ENCODE measurements at places on chromosomes 3 and 15.

DNA sequence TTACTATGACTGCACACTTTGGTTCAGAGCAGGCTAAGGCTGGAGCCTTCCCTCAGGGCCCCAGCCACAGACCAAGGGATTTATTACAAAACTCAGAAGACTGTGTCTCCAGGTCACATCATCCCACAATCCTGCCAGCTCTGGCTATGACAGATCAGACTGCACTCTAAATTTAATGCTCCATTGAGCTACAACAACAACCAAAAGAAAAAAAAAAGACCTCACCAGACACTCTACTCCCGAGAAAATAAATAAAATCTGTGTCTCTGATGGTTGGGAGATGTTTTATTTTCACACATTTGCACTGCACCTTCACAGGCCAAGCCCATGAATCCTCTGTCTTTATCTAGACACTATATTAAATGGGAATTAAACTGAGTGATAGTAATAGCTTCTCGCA lies 50.8 kb upstream of the CTNNB1 start:
- no peak for DNase-seq

DNA sequence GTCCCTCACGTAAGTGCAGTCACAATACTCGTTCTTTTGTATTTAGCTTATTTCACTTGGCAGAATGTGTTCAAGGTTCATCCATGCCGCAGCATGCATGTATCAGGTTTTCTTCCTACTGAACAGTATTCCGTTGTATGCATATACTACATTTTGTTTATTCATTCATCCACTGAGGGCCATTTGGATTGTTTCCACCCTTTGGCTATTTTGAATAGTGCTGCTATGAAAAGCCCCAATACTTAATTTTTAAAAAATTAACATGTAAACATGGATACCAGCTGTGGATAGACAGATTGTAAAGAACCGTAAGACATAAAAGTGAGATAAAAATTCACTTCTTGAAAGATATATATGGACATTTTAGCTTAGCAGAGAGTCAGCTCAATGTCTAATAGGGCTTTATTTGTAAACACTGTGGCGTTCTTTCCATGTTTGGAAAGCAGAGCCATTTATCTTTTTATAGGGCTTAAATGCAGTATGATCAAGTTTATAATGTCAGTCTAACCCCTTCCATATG lies 115.9 kb downstream of the VPS8 start:
- DNase-seq, result no peak

DNA sequence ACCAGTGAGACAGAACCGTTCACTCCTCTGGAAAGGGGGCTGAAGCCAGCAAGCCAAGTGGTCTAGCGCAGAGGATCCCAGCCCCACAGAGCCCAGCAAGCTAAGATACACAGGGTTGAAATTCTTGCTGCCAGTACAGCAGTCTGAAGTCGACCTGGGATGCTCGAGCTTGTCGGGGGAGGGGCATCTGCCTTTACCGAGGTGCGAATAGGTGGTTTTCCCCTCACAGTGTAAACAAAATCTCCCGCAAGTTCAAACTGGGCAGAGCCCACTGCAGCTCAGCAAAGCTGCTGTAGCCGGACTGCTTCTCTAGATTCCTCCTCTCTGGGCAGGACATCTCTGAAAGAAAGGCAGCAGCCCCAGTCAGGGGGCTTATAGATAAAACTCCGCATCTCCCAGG lies 11.4 kb downstream of the CEP97 start:
- DNase-seq, result no peak

- DNase-seq, result no peak
These were observed 26.3 kb upstream of the EDEM1 start for GRCh38 chr3:5160940-5161858.

DNA sequence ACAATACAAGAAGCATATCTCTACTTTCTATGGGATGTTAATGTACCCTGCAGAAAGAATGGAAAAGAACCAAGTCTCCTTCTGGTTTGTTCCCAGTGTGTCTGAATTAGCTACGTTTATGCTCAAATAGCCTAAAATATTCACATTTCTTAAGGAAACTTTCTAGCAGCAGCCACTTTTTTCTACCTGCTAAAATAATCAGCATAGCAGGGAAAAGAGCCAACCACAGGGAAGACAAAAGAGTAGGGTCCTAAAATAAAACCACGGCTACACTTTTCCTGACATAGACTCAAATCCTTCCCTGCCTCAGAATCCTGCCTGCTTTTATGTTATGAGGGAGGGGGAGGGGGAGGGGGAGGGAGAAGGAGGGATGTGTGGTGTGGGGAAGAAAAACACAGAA lies 136.7 kb downstream of the GBE1 start:
- DNase-seq, result no peak

DNA sequence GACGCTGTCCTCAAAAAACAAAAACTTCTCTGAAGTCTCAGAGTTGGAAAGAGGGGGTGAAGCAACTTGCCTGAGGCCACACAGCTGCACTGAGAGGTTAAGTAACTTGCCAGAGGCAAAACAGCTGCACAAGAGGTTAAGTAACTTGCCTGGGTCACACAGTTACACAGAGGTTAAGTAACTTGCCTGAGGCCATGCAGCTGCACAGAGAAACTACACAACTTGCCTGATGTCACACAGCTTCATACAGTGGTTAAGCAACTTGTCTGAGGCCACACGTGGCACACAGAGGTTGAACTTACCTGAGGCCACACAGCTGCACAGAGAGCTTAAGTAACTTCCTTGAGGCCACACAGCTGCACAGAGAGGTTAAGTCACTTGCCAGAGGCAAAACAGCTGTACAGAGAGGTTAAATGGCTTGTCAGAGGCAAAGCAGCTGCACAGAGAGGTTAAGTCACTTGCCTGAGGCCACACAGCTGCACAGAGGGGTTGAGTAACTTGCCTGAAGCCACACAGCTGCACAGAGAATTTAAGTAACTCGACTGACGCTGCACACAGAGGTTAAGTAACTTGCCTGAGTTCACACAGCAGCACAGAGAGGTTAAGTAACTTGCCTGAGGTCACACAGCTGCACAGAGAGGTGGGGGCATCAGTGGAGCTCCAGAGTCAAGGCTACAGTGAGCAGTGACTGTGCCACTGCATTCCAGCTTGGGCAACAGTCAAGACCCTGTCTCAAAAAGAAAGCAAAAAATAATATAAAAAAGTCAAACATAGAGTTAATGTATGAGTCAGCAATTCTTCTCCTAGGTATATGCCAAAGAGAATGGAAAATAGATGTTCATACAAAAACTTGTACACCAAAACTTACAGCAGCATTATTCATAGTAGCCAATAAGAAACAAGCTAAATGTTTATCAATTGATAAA lies 12.0 kb upstream of the ACAD9 start:
- no peak for DNase-seq

- DNase-seq, result peak; percentile 64
These were observed 1.4 kb downstream of the ST6GAL1 start for GRCh38 chr3:186931532-186932280.

- DNase-seq, result no peak
These were observed 38.8 kb downstream of the SPG21 start for GRCh38 chr15:64950888-64951287.

DNA sequence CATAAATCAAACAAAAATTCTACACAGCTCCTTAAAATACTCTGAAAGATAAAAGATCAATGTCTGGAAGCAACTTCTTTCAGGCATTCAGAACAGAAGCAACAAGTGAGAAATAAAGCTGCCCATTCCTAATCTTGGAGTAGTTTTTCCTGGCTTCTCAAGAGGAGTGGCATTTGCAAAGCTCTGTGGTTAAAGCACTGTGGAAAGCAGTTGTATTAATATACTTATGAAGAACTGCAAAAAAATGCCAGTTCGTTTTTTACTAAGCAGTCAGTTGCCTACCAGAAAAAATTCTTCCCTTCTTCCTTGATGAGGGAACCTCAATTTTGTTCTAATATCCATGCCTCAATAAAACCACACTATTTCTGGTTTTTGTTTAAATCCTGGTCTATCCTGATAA lies 197.8 kb downstream of the TNIK start:
- DNase-seq, result no peak

DNA sequence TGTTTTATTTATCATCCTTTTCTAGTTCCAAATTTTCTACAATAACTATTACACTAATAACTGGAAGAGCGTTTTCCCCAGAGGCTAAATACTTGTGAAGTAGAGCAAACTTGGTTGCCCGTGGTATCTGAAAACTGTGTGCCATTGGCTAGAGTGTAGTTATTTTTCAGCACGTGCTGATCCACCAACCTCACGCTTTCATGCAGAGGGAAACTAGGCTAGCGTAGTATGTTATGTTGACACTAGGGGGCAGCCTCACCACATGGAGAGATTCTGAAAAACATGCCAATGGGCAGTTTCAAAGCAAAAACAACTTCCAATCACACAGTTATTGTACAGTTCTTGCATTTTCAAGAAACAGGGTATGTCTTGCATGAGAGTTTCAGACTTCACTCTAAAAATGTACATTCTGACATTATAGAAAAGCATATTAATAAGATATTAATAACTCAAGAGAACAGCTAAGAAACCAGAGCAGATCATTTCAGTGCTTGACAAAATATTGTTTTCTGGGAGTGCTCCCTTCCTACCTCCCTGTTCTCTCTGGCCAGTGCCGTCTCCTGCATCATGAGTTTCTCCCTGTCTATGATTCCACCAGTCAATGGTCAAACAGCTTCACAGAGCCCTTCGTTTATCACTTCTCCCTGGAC lies 39.7 kb downstream of the SPATA12 start:
- DNase-seq, result peak; percentile 45

- DNase-seq, result no peak
These were observed 2.9 kb downstream of the THBS1 start for GRCh38 chr15:39583596-39584265.

DNA sequence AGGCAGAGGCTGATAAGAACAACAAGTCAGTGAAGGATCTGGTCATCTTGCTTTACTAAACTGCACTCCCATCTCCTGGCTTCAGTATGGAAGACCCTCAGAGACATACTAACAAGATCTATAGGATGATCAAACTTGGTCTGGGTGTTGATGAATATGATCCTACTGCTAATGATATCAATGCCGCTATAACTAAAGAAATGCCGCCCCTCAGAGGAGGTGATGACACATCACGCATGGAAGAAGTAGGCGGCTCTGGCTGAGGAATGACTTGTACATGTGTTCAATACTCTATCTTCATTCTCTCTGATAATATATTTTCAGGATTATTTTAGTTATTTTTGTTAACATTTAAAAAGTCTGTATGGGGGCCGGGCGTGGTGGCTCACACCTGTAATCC lies 17.5 kb upstream of the EIF2B5 start:
- no peak for DNase-seq

DNA sequence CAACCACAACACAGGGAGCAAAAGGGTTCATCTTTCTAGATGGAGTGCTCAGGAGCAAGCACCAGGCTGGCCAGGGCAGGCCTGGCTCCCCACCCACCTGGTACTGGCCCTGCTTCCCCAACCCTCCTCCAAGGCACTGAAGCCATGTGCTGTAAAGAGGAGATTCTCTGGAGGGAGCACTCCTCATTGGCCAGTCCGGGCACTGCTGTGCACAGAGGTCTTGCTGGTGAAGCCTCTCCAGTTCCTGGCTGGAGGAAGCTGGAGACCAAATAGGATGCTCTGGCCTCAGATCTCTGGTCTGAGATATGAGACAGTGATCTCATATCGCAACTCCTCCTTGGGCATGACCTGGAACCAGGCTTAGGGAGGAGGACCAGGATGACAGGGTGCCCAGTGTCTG lies 7.7 kb upstream of the SEMA3F start:
- DNase-seq, result no peak

DNA sequence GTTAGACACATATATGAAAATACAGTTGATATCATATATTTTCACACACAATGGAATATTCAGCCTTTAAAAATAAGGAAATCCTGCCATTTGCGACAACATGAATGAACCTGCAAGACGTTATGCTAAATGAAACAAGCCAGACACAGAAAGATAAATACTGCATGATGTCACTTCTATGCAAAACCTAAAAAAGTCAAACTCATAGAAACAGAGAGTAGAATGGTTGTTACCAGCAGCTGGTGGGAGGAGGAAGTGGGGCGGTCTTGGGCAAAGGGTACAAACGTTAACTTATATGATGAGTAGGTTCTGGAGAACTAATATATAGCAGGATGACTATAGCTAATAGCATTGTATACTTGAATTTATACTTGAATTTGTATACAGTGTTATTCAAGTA lies 213.2 kb upstream of the NR2F2 start:
- no peak for DNase-seq

GRCh38 chr3:119376758-119377157 lies 82.6 kb downstream of the ARHGAP31 start:
- DNase-seq, result no peak

DNA sequence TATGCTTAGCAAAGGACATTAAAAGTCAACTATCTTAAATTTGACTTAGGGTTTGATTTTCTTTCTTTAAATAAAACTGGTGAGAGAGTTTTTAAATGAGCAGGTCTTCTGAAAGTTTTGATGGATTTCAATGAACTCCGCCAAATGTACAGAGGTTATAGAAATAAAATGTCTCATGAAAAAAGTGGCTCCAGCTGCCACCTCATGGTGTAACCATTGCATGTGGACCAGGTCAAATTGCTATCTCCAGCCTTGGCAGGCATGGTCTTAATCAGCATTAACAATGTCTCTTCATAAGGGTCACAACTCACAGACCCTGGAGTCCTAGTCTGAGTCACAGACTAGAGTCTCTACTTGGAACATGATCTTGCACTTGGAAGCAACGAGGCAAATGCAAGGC lies 182.3 kb downstream of the ADAMTS17 start:
- DNase-seq, result no peak

DNA sequence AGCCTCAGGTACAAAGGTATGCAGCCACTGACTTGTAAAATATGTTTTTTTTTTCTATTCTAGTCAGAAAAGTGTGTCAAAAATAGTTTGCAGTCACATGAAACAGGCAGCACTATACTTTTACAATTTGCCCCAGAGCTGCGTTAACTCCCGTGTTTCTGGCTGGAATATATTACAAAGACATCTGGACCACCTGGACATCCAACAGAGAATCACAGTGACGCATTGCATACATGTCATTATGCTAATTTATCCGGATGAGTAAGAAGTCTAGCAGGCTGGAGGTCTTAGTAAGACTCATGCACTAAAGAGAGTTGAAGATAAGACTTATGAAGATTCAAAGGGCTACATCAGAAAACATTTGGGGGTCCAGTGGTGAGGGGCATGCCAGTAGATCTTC lies 39.2 kb upstream of the STRIT1 start:
- DNase-seq, result no peak

DNA sequence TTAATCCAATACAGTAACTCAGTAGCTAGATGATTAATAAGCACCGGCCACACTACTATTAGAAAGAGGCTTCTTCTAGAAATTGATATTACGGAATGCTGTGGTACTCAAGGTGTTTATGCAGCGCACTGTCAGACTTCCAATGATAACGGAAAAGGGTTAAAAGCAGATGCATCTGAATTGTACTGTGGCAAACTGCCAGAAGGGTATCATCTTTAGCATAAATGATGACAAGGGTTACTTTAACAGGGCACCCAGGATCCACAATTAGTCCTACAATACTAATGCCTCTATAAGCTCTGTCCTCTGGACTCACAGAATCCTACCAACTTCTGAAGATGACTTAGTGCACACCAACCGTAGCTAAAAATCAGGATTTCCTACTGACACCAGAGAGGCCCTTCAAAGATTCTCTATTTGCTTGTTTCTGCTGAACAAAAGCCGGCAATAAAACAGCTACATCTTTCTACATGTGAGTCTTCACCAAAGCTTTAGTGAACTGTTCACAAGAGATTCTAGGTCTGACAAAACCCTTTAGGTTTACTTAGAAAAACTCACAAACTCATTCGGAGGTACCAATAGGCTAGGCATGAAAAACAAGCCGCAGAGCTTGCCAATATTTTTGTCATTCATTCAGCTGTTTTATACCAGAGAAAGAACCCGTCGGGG lies 7.1 kb downstream of the SATB1 start:
- no peak for DNase-seq

Data from activated CD4-positive, alpha-beta T cell treated with anti-CD3 and anti-CD28 coated beads, Interleukin-2, amount 50 U/mL, for 1 hour (primary cell).